ENCODE measurements at places on chromosomes 5 and 9. TPM values are rescaled to one million over a fixed set of nuclear protein-coding genes. Genes with fewer than 3 reads are reported as not detected.

- DNase-seq: no peak
Observed at GRCh38 chr5:177228751-177229150, 74.8 kb downstream of the RAB24 start.

- no peak for DNase-seq
Observed at GRCh38 chr9:79237861-79238260, 333.9 kb upstream of the TLE4 start.

- DNase-seq: no peak
Observed at GRCh38 chr5:131378721-131379541, 115.1 kb downstream of the CDC42SE2 start.

Gene TGFBI
- total RNA-seq: 49.9 TPM

GRCh38 chr9:131693651-131694597, 46.0 kb downstream of the RAPGEF1 start:
- no peak for DNase-seq

Gene LIFR
- 53.2 TPM for total RNA-seq

Gene ADAMTS6
- 0.78 TPM for total RNA-seq

DNA sequence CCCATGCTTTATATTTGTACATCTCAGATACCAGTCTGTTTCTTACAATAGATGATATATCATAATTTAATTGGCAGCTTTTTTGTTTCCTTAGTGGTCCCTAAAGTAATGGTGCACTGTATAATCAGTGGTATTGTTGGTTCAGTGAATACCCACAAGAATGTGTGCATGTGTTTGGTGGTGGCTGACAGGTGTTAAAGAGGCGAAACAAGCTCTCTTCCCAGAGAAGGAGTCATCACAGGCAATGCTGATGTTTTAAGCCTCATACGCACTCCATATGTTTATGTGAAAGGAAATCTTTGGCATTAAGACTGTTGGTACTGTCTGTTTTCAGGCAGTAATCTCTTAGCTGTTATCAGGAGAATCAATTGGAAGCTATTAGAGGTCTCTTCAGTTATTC, 49.2 kb upstream of the KIAA1958 start:
- DNase-seq: no peak

DNA sequence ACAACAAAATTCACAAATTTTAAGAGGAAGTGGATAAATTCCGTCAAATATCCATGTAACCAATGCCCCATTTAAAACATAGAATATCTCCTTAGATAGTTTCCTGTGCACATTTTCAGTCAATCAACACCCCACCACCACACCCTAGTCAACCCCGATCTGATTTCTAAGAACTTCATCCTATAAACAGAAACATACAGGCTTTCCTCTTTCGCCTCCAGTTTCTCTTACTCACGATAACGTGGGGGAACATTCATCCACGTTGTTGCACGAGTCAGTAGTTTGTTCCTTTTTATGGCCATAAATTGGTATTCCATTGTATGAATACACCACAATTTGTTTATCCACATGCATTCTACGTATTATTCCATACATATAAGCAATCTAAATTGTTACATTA, 35.6 kb upstream of the TRIO start:
- DNase-seq: no peak

Gene RNF183
- not detected for total RNA-seq

GRCh38 chr5:180541710-180542109, 47.5 kb downstream of the CNOT6 start:
- no peak for DNase-seq

DNA sequence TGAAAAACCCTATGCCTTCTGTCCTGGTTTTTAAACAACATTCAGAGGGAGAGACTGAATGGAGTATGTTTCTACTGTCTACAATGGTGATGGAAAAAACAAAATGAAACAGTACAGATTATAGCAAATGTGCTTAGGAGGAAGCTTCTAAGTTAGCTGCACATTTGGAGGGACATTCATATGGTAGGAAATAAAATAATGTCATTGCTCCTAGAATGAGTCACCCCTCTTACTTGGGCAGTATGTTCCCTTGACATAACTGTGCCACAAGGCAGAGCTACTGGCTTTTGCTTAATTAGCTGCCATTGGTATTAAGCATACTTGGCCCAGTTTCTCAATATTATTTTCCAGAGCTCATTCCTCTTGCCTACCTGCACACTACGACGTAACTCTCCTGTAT, 128.9 kb downstream of the GDNF start:
- no peak for DNase-seq

DNA sequence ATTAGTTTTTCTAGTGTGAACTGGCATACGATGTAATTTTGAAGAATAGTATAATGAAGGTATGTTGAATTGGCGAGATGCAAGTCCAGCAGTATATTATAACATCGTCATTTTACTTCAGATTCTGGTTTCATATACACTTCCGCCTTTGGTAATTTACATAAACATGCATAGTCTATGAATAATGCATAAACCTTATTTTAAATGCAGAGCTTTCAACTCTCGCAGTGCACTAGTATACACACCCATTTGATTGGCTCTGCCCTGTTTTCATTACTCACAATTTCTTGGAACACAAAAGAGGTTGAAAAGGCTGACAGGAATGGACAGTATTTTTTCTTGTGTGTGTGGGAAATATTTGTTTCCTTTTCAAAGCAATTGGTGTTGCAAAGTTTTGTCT, 128.9 kb upstream of the CCNH start:
- DNase-seq: no peak

DNA sequence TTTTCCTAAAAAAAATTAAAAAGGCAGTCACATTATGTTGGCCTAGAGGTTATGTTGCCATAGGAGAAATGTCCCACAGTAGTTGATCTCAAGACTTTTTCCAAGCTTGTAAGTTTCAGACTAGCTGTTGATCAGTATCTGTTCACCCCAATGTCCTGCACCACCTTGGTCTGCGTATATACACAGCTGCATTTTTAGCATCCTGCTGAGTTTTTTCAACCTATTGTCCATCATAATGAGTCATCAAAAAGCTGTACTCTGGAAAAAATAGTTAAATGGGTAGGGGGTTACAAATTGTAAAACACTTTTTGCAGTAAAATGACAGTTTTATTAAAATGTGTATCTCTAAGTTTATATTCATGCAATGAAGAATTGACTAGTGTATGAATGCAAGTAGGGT, 53.2 kb upstream of the TMEM171 start:
- no peak for DNase-seq

DNA sequence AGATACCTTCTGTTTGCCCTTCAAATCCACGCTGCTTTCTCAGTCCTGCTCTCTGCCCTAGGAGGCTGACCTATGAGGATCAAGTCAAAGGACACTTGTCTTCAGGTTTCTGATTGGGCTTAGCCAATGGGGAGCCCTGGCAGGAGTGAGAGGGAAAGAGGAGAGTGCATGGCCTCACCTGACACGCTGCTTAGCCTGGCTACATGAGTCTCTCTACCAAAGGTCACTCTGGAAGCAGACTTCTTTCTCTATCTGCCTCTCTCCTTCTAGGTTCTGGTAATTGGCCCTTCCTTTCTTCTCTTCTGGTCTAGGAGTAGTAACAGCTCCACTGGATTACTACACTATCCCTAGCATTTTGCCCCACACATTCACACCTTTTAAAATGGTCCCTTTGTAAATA, 13.1 kb downstream of the ARSB start:
- DNase-seq: no peak

GRCh38 chr5:41918105-41918504, 7.0 kb upstream of the FBXO4 start:
- no peak for DNase-seq

DNA sequence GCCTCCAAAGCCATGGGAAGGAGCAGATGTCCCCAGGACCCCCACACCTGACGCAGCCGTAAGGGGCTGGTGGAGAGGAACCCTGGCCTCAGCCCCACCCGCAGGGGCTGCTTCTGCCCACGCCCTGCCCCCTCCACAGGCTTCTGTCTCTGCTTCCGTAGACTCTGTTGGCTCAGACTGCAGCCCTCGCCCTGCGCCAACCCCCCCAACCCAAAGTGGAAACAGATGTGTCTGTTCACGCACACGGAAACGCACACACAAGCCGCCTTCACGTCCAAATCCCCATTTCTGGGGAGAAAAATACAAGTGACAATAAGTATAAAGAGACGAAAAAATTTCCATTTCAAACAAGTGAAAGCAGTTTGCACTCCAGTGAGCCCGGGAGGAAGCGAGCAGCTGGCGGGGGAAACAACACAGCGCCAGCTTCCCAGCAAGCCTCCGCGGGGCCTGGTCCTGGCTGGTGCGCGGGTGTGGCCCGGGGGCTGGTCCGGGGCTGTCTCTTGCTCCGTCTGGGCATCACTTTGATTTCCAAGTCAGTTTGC, 32.6 kb upstream of the RXRA start:
- peak; percentile 55 for DNase-seq

- no peak for DNase-seq
Observed at GRCh38 chr5:137209232-137209809, 289.8 kb downstream of the SPOCK1 start.

GRCh38 chr5:141042555-141042954, 8.6 kb upstream of the PCDHB1 start:
- no peak for DNase-seq

- no peak for DNase-seq
Observed at GRCh38 chr5:6686915-6687409, 26.3 kb upstream of the TENT4A start.

DNA sequence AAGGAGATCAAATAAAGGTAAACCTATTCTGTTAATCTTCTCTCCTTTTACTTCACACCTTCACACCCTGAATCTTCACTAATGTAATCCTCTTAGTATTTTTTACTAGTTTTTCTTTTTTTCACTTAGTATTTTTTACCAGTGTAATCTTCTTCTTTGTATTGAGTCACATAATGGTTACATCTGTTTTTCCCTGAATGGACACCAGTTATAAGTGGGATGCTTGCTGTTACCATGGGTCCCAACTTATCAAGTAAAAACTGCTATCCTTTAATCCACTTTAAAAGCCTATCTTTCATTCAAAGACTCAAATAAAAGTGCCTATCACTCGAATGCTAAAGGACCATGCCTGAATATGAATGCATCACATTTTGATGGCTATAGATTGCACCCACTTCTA, 15.1 kb downstream of the ZFAND5 start:
- no peak for DNase-seq

- DNase-seq: no peak
Observed at GRCh38 chr5:41406424-41406823, 104.0 kb downstream of the PLCXD3 start.

Gene SELENOP
- total RNA-seq: 292 TPM

DNA sequence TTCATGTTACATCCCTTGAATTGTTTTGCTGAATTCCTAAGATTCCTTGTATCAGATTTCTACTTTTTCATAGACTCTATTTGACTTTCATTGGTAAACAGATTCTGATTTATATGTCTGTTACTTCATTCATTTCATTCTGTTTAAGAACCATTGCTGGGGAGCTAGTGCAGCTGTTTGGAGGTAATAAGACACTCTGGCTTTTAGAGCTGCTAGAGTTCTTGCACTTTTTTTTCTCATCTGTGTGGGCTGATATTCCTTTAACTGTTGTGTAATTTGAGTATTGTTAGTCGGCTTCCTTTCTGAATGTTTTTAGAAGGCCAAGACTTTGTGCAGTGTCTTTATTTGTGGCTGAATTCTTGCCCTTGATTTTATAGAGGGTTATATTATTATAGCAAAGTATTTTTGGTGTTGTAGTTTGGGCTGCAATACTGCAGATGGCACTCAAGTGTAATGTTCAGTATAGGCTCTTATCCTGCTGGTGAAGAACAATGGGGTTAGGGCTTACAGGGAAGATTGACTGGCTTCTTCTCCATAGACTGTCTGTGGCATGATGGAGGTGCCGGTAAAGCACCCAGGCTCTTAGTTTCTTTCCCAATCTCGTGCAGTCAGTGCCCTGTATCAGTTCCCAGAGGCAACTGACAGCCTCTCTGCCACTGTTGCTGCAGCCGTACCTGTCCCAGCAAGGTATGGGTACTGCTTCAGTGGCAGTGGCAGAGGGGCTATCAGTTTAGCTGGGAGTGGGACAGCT, 162.2 kb downstream of the OXCT1 start:
- no peak for DNase-seq

Gene ROR2
- 0.43 TPM for total RNA-seq

Gene TSSK1B
- total RNA-seq: not detected

GRCh38 chr9:12783767-12784460, 9.1 kb downstream of the LURAP1L start:
- DNase-seq: no peak

Gene GLDC
- total RNA-seq: not detected

DNA sequence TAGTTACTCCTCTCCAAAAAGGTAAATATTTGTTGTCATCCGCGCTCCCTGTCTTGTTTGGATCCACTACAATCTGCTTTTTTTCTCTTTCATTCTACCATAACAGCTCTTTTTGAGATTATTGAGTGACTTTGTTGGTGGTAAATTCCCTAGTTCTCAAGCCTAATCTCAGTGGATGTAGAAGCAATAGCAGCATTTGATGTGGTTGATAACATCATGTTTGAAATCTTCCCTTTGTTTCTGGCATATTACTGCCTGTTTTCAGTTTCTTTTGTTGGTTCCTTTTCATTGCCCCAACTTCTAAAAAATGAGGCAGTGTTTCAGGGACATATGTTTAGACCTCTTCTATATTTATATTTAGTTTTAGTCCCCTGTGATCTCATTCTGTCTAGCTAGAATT, 8.9 kb downstream of the CDC42SE2 start:
- DNase-seq: no peak

Gene SMIM3
- 15.6 TPM for total RNA-seq
